ENCODE measurements at places on chromosomes 11 and 22.

GRCh38 chr22:34877506-34877905 is 188.5 kb upstream of the ISX start:
- DNase-seq, result no peak

DNA sequence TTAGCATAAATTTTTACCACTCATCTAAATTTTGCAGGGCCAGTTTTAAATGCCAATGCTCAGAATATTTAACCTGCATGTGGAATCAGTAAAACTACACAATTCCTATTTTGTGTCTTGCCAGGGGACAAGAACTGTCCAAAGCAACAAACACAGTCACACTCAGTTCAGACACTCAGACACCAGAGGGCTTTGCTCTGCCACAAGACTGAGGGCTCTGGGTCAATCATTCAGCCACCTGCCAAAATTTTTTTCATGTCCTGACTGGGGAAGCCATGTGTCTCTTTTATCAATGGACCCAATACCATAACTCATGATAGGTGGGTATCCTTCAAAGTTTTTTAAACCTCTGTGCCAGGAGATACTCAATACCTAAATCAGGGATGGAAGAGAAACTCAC is 304.0 kb upstream of the ANO3 start:
- no peak for DNase-seq

DNA sequence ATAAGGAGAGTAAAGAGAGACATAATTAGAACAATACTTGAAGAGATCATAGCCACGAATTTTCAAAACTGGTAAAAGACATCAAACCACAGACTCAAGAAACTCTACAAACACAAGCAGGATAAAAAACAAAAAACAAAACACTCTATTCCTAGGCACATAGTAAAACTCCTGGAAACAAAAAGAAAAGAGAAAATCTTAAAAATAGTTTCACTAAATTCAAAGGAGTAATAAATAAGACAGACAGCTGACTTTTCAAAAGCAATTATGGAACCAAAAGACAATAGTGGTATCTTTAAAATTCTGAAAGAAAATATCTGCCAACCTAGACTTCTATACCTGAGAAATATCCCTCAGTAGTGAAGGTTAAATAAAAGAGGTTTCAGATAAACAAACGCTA is 9.2 kb upstream of the NARS2 start:
- DNase-seq, result no peak

- DNase-seq, result no peak
Measured at GRCh38 chr22:33931406-33931805, 11.1 kb upstream of the LARGE1 start.

GRCh38 chr22:25780673-25781072 is 38.7 kb downstream of the MYO18B start:
- DNase-seq, result no peak

DNA sequence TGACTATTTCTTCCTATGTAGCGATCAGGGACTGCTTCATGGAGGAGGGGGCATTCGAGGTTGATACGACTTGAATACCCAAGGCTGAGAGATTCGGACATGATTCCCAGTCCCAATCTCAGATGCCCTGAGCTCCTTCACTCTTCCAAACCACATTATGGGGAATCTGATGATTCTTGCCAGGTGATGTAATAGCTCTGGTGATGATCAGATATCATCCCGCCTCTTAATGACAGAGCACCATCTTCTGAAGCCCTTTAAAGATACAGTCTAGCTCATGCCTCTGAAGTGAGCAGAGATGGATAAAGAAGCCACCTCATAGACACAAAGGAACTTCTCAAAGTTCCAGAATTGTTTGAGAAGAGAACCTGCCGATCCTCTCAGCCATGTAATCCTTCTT is 8.9 kb upstream of the CLMP start:
- DNase-seq, result no peak

GRCh38 chr22:24384131-24384530 is 43.3 kb upstream of the ADORA2A start:
- DNase-seq, result no peak

DNA sequence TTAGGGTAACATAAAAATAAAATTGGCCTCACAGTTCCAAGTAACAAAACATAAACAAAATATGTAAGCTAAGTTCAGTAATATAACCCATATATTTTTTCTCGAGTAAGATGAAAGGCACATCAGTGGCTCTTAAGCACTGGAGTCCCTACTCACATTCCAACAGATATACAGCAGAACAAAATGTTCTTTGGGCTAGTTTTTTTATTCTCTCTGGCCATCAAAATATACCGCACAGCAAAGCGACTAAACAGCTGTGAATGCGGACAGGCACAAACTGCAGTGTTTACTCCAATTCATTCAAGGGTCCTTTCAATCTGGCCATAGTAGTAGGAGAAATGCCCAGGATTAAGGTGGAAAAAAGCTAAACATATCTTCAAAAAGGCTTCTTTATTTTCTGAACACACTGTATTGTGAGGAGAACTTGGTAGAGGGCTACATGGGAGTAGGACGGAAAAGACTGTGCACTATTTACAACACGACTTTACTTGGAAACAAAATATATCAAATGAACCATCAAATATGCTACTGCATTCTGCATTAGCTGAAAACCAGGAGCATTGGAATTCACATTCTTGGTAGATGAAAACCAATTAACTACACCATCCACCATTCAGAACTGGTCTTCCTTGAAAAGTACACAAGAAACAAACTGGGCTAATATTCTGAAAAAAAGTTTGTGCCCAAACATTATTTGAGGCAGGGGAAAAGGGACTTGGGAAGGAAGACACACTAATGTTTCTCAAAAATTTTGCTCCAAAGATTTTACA is 4.4 kb downstream of the CDON start:
- DNase-seq, result no peak

DNA sequence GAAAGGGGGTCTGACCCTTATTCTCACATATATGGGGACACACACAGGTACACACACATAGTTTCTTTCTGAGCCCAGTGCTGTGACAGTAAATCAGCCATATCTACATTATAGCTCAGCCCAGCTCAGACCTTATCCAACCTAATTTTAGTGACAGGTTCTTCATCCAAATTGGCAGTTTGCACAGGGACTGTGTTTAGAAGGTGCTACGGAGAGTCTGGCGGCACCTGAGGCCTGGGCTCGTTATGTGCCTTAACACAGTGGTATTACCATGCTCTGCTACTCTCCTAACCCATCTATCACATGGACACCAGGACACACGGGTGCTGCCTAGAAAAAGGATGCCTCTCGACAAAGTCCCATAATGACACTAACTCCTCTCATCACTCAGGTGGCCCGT is 109.3 kb downstream of the GALNT18 start:
- DNase-seq, result no peak

- DNase-seq, result peak; percentile 49
Measured at GRCh38 chr11:43944761-43945311, 2.4 kb downstream of the C11orf96 start.

All from activated T-cell treated with anti-CD3 and anti-CD28 coated beads for 24 hours (primary cell).